Glomerular endothelial cell (primary cell): ENCODE measurements at places on chromosomes 5 and 9. TPM values are rescaled to one million over a fixed set of nuclear protein-coding genes. Genes with fewer than 3 reads are reported as not detected.

ESM1 gene
- 188 and 285 TPM in 2 replicates for total RNA-seq

TMEM171 gene
- total RNA-seq = 1.7 and 2.3 TPM in 2 replicates

SLC1A3 gene
- total RNA-seq = not detected in 2 replicates

ARL14EPL gene
- total RNA-seq = not detected in 2 replicates

EPB41L4A gene
- total RNA-seq = 26.5 and 33.8 TPM in 2 replicates

PCDHA1 gene
- 0.06 TPM in 1 of 2 replicates, not detected in the other for total RNA-seq

DNA sequence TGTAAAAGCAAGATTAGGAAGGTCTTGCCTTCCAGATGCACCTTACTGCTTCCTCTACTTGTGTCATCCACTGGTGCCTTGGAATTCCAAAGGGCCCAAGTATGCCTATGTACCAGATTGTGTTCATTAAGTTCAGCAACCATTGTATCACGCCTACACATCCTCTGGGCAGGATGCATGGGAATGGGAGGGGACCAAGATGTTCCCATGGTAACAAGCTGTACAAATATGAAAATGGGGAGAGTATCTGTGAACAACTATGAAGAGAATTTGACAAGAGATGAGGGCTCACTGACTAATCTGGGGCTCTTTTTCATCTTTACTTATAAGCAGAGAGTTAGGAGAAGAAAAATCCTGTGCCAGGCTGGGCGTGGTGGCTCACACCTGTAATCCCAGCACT lies 137.8 kb upstream of the MAP1B start:
- DNase-seq = no peak

- no peak for DNase-seq
These were observed 28.4 kb downstream of the TIMD4 start for GRCh38 chr5:156934450-156935211.

- DNase-seq = no peak
These were observed 1.1 kb downstream of the MAMDC2 start for GRCh38 chr9:70044490-70045307.

DNA sequence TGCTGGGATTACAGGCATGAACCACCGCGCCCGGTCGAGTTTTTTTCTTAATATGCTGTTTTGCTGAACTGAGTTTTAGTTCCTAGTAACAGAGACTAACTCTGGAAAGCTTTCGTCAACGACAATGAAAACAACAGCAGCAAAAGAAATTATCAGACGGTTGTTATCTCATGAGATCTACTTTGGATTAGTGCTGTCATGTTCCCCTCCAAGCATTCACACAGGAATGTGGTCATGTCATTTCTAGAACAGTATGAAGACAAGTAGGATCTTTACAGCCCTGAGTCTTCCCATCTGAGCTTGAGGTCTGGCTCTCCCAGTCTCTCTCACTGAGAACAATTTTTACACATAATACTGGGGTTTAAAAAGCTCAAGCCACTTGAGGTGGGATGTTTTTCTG lies 4.0 kb upstream of the ANKRD33B start:
- DNase-seq = no peak

DNA sequence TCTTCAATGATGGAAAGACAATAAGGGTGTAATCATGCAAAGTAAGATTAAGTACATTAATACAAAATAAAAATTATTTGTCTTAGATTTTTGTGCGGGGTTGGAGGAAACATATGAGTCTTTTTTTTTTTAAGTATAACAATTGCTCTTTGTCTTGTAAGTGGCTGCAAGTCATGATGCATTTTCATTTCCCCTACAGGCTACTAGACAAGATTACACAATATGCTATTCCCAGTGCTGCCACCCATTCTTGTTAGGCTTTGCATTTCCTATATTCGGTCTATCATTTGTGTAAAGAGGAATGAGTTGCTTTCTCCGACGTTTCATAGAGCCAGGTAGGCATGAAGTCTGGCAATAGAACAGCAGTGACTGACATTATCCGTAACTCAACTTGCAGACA lies 294.2 kb upstream of the CYLC2 start:
- DNase-seq = no peak

GRCh38 chr9:29556317-29556716 lies 1983.0 kb upstream of the C9orf72 start:
- no peak for DNase-seq

DNA sequence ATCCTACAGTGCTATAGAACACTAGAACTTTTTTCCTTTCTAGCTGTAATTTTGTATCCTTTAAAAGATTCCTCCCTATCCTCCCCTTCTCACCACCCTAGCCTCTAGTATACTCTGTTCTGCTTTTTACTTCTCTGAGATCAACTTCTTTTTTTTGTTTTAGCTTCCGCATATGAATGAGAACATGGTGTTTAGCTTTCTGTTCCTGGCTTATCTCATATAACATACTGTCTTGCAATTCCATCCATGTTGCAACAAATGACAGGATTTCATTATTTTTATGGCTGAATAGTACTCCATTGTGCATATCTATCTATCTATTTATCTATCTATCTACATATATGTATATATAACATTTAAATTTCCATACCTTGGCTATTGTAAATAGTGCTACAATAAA lies 126.0 kb upstream of the MAN2A1 start:
- no peak for DNase-seq

- no peak for DNase-seq
These were observed 110.7 kb upstream of the NIPBL start for GRCh38 chr5:36765876-36766275.

- no peak for DNase-seq
These were observed 89.2 kb upstream of the PRLR start for GRCh38 chr5:35319333-35320002.

- no peak for DNase-seq
These were observed 54.0 kb downstream of the SECISBP2 start for GRCh38 chr9:89372230-89372816.

DNA sequence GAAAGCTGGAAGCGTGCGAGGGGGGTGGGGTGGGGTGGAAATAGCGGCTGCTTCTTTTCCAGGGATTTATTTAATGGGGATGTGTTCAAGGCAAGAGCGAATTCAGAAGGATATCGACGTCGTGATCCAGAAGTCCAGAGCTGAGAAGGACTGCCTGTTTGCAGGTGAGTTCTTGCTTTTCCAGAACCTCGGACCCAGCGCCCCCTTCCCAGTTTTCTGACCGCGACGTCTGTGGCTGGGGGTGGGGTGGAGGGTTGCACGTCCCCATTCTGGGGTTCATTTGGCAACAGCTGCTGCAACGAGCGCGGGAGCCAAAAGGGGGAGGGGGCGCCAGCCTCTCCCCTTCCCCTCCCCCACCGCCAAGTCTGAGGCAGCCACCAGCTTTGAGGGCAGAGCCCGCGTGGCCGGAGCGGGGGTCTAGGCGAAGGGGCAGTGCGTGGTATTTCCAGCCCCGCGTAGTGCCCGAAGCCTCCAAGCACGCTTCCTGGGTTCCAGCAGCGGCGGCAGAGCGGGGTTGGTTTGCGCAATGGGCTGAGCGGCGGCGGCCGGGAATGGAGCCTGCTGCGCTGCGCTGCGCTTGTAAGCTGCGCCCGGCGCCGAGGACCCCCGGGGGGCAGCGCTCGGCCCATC lies 701 bp downstream of the PARP8 start:
- no peak for DNase-seq
